ENCODE measurements at places on chromosomes 6 and 20. TPM values are rescaled to one million over a fixed set of nuclear protein-coding genes. Genes with fewer than 3 reads are reported as not detected.

- DNase-seq: no peak
- peak overlapping the region; percentile 99 for H3K4me3 ChIP-seq
- peaks cover 21% of the 10 kb centered on the region for H3K36me3 ChIP-seq
- H3K4me1 ChIP-seq: peaks cover 25% of the 10 kb centered on the region
Observed at GRCh38 chr6:96520171-96521115, 1.2 kb upstream of the UFL1 start.

- no peak overlapping the region for H3K4me3 ChIP-seq
- no peak overlapping the region for H3K27ac ChIP-seq
- DNase-seq: no peak
- H3K4me1 ChIP-seq: no peaks in the 10 kb centered on the region
- H3K36me3 ChIP-seq: no peaks in the 10 kb centered on the region
Observed at GRCh38 chr20:49566401-49567364, 1.3 kb downstream of the PTGIS start.

GRCh38 chr20:47810721-47811347, 25.6 kb upstream of the SULF2 start:
- no peak overlapping the region for H3K27ac ChIP-seq
- no peak overlapping the region for H3K4me3 ChIP-seq
- H3K36me3 ChIP-seq: no peaks in the 10 kb centered on the region
- no peak for DNase-seq

GRCh38 chr6:44493593-44493992, 106.1 kb downstream of the CDC5L start:
- no peaks in the 10 kb centered on the region for H3K36me3 ChIP-seq
- DNase-seq: no peak
- no peak overlapping the region for H3K27ac ChIP-seq
- no peaks in the 10 kb centered on the region for H3K4me1 ChIP-seq
- H3K27me3 ChIP-seq: no peaks in the 10 kb centered on the region
- H3K4me3 ChIP-seq: no peak overlapping the region

DNA sequence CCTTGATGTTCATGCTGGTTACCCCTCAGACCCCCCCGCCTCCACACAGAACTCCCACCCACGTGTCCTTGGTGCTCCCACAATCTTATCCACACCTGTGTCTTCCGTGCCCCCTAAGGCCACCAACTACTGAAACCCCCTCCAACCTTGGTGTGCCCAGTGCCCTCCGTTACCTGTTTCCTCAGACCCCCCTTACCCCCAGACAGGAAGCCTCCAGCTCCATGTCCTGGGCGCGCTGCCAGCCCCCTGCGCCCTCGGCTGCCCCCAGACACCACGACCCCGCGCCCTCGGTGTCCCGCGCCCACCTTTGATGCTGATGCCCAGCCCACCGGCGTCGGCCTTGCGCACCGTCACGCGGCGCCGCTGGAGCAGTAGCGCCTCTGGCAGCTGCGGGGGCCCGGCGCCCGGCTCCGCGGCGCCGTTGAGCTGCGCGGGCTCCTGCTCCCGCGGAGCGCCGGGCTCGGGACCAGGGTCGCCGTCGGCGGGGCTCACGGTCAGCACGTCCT, 504 bp downstream of the SNTA1 start:
- H3K4me1 ChIP-seq: peaks cover 70% of the 10 kb centered on the region
- H3K27me3 ChIP-seq: no peaks in the 10 kb centered on the region
- H3K36me3 ChIP-seq: peaks cover 3% of the 10 kb centered on the region

- no peak for DNase-seq
- H3K27ac ChIP-seq: no peak overlapping the region
- no peaks in the 10 kb centered on the region for H3K27me3 ChIP-seq
- H3K4me1 ChIP-seq: no peaks in the 10 kb centered on the region
Observed at GRCh38 chr6:11209906-11210305, 22.6 kb downstream of the NEDD9 start.

DNA sequence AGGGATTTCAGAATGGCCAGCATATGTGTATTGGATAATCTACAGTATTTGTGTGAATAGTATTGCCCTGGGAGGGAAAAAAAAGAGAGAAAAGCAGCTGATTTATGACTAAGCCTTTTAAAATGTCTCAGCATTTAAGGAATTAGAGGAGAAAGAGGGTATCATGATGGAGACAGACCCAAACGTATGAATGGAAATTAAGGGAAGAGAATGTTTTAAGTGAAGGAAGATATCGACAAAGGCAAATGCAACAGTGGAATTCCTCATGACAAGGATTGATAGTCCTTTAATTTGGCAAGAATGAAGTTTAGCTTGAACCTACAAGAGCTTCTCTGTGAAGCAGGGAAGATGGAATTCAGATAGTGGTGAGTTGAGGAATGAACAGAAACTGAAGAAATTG, 367.3 kb upstream of the POU3F2 start:
- no peak overlapping the region for H3K27ac ChIP-seq
- no peaks in the 10 kb centered on the region for H3K36me3 ChIP-seq

DNA sequence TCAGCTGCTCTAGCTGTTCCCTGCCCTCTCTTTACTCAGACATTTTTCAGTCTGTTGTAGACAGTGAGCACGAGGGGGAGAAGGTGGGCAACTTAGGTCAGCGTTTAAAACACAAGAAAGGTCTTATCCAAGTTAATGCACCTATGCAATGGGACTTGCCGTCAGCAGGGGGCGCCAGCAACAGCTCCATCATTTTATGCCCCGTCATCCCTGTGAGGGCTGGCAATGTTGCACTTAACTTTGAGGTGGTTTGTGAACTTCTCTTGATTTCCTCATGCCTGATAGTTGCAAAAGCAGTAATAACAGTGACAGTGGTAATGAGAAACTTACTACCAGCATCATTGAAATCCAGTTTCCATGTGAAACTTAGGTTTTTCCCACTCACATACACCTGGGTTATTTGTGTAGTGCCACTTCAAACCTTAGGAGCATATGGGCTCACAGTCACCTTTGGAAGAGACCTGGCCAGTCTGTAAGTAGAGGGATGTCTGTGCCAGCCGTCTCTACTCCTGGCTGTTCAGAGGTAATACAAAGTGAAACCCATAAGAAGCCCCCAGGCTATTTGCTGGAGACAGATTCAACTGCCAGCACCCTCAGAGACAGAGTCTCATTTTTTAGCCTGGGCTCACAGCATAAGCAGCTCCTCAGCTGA, 44.9 kb upstream of the ID1 start:
- no peaks in the 10 kb centered on the region for H3K4me1 ChIP-seq
- H3K36me3 ChIP-seq: peaks cover 39% of the 10 kb centered on the region
- H3K27me3 ChIP-seq: no peaks in the 10 kb centered on the region
- no peak overlapping the region for H3K4me3 ChIP-seq
- no peak overlapping the region for H3K27ac ChIP-seq

- H3K36me3 ChIP-seq: no peaks in the 10 kb centered on the region
- H3K4me3 ChIP-seq: no peak overlapping the region
- no peak overlapping the region for H3K27ac ChIP-seq
- DNase-seq: peak; percentile 57
Observed at GRCh38 chr6:4805553-4806336, 29.5 kb downstream of the CDYL start.

- H3K4me1 ChIP-seq: peaks cover 91% of the 10 kb centered on the region
- peak overlapping the region; percentile 81 for H3K27ac ChIP-seq
- H3K27me3 ChIP-seq: no peaks in the 10 kb centered on the region
- DNase-seq: peak; percentile 56
- peak overlapping the region; percentile 57 for H3K4me3 ChIP-seq
Observed at GRCh38 chr6:157014871-157015270, 237.7 kb downstream of the ARID1B start.

DNA sequence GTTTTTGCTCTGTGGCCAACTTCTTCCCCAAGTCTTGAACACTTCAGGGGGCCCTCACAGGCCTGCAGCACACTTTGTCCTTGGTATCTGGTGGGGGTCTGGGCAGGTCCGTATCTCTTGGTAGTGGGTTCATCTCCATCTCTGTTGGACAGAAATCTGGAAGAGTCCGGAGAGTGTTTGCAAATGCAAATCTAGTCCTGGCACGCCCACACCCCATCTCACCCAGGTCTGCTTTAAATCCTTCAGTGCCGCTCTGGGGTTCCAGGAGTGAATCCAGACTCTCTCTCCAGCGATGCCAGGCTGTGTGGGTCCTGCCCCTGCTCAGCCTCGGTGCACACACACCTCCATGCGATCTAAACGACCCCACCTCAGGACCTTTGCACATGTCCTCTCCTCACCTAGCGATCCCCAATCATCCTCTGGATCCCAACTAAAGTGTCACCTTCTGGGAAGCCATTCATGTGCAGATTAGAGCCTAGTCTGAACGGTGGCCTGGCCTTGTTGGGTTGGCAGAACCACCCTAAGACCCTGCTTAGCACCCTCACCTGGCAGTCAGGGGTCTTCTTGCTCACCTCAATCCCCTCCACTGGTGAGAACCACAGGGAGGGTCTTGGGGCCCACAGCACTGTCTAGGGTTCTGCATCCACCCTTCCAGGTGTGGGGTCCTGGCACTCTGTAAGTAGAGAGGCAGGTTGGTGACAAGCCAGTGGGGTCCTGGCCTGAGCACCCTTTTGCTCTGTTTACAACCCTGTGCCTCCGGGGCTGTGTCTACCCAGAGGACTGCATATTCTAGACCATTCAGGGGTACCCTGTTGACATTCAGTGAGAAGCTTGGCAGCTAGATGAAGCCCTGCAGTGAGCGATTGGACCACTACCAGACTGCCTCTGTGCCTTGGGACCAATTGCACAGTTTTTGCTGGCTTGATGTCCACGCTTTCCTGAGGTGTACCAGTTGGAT, 100.8 kb downstream of the SYCP2 start:
- H3K27me3 ChIP-seq: no peaks in the 10 kb centered on the region
- H3K4me1 ChIP-seq: no peaks in the 10 kb centered on the region
- no peaks in the 10 kb centered on the region for H3K36me3 ChIP-seq
- H3K4me3 ChIP-seq: no peak overlapping the region

PFDN4 gene
- total RNA-seq: 70.7 TPM

RGS17 gene
- not detected for total RNA-seq

PRRC2A gene
- 123 TPM for total RNA-seq
